ENCODE measurements at places on chromosomes 3 and 15. TPM values are rescaled to one million over a fixed set of nuclear protein-coding genes. Genes with fewer than 3 reads are reported as not detected.

- no peak for DNase-seq
Measured at GRCh38 chr3:196634829-196635228, 4.7 kb upstream of the NRROS start.

- DNase-seq, result no peak
Measured at GRCh38 chr3:122481390-122481789, 33.3 kb downstream of the KPNA1 start.

DNA sequence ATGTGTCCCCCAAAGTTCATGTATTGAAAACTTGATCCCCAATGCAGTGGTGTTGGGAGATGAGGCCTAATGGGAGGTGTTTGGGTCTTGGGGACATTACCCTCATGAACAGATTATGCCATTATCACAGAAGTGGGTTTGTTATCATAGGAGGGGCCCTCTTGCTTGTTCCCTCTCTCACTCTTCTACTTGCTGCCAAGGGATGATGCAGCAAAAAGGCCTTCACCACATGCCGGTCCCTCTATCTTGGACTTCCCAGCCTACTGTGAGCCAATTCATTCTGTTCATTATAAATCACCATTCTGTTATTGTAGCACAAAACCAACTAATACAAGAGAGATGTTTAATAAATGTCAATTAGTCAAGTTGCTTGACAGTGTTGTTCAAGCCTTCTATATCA, 47.2 kb downstream of the FAM227B start:
- no peak for DNase-seq

- DNase-seq, result peak; percentile 21
Measured at GRCh38 chr15:44593042-44593736, 56.2 kb downstream of the EIF3J start.

Gene GPR27
- not detected for total RNA-seq

Gene SRGAP3
- total RNA-seq, result 0.57 TPM

Gene GPR87
- 0.66 TPM for total RNA-seq

- DNase-seq, result peak; percentile 18
Measured at GRCh38 chr3:40608091-40608490, 83.3 kb downstream of the ZNF621 start.

- DNase-seq, result peak; percentile 30
Measured at GRCh38 chr3:193928354-193929209, 207.4 kb upstream of the HES1 start.

DNA sequence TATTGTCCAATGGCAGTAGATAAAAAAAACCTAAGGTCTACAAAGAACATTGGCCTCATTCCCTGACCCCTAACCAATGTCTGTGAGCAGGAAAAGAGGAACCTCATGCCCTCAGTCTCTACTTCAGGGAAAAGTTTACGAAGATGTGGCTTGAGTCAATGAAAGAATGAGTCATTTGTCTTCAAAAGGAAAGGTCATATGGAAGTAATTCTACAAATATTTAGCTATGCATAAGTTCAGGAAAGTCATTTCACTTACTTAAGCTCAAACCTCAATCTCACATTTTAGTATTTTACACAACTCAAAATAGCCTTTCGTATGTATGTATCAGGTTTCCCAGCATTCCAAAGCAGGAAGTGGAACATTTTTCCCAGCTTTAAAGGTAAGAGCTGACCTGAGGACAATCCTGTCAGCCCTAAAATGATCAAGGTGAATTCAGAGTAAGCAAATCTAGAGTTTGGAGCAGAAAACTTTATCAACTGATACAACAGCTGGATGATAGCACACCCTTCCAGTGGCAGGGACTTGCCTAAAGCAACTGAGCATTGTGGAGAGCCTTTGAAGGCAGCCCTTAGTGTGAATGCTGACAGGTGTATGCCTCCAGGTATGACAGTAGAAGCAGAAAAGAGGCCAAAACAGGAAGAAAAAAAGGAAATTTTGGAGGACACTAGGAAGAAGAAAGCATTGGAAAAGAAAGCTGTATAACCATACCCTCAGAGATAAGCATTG, 53.9 kb upstream of the ACKR4 start:
- DNase-seq, result peak; percentile 95

GRCh38 chr3:185916042-185916833, 21.6 kb downstream of the TRA2B start:
- no peak for DNase-seq

GRCh38 chr15:59918994-59919951, 84.8 kb upstream of the FOXB1 start:
- peak; percentile 87 for DNase-seq

DNA sequence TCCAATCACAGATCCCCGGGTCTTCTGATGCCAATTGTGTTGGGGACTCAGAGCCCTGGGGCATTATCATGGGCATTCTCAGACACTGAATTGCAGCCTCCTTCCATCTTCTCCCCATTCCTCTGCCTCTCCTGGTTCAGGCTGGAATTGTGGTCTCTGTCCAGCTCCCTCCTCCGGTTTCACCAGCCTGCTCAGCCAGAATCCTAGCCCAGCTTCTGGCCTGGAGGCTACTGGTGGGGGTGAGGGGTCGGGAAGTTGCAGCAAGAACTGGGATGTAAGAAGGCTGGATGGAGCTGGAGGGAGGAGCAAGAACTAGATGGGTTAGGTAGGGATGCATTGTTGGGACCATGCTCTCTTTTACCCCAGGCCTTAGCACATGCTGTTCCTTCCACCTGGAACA, 53.5 kb downstream of the TLE3 start:
- no peak for DNase-seq

Gene MAGI1
- total RNA-seq, result 2.8 TPM

Gene NMNAT3
- 3.2 TPM for total RNA-seq

- DNase-seq, result no peak
Measured at GRCh38 chr15:28998511-28998910, 112.7 kb downstream of the APBA2 start.

Gene ADGRG7
- total RNA-seq, result not detected

DNA sequence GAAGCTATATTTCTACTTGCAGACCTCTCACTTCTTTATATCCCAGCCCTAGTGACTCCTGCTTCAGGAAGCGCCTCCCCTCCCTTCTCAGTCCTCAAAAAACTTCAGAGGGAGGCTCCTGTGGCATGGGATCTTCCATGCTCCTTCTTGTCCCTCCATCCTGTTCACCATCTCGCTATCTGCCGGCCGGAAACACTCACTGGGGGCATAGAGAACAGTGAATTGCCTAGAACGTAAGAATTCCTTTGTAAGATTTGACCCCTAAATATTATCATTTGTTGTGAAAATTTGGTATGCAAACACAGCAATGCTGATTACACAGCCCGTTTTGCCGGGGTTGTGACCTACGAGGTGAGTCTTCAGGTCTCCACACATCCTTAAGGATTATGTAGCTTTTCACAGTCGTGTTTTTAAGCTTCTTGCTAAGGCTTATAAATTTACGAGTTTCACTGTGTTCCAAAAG, 218.7 kb upstream of the ATP10A start:
- no peak for DNase-seq

GRCh38 chr15:95734422-95735316, 595.8 kb upstream of the NR2F2 start:
- peak; percentile 61 for DNase-seq

Gene IQCF5
- not detected for total RNA-seq

Gene ASB7
- total RNA-seq, result 12.1 TPM

Gene CDHR4
- not detected for total RNA-seq

- DNase-seq, result peak; percentile 88
Measured at GRCh38 chr15:39239562-39239961, 341.3 kb upstream of the THBS1 start.

- DNase-seq, result no peak
Measured at GRCh38 chr3:141400073-141400971, 32.0 kb downstream of the ZBTB38 start.

DNA sequence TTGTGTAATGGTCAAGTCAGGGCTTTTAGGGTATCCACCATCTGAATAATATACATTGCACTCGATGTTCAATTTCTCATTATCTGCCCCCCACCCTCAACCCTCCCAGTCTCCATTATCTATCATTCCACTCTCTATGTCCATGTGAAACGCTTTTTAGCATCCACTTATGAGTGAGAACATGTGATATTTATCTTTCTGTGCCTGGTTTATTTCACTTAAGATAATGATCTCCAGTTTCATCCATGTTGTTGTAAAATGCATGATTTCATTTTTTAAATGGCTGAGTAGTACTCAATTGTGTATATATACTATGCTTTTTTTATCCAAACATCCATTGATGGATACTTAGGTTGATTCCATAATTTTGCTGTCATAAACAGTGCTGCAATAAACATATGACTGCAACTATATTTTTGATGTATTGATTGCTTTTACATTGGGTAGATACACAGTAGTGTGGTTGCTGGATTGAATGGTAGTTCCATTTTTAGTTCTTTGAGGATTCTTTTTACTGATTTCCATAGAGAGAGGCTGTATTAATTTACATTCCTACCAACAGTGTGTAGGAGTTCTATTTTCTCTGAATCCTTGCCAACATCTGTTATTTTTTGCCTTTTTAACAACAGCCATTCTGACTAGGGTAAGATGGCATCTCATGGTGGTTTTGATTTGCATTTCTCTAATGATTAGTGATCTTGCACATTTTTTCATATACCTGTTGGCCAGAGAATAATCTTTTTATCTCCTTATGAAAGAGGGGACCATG, 332.9 kb upstream of the TGFBR2 start:
- DNase-seq, result no peak

DNA sequence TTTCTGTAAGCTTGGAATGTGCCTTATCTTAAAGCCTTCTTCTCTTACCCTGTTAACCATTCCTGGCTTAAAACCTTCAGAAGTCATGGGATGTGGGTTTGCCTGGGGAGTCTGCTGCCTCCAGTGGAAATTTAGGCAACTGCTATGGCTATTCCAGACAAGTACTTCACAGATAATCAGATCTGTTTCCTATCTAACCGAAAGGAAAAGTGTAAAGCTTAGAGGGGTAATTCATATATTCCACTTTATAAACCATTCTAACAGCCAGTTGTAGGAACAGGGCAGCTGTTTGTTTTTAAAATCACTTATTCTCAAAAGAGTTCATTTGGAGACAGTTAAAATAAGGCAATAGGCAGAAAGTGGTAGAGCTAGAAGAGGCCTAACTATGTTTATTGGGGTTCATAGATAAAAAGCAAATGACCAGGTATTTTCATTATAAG, 219.9 kb downstream of the TCF12 start:
- DNase-seq, result peak; percentile 50

Gene CADPS
- 0.84 TPM for total RNA-seq

Gene CA12
- 6.1 TPM for total RNA-seq

Gene IGSF11
- not detected for total RNA-seq

DNA sequence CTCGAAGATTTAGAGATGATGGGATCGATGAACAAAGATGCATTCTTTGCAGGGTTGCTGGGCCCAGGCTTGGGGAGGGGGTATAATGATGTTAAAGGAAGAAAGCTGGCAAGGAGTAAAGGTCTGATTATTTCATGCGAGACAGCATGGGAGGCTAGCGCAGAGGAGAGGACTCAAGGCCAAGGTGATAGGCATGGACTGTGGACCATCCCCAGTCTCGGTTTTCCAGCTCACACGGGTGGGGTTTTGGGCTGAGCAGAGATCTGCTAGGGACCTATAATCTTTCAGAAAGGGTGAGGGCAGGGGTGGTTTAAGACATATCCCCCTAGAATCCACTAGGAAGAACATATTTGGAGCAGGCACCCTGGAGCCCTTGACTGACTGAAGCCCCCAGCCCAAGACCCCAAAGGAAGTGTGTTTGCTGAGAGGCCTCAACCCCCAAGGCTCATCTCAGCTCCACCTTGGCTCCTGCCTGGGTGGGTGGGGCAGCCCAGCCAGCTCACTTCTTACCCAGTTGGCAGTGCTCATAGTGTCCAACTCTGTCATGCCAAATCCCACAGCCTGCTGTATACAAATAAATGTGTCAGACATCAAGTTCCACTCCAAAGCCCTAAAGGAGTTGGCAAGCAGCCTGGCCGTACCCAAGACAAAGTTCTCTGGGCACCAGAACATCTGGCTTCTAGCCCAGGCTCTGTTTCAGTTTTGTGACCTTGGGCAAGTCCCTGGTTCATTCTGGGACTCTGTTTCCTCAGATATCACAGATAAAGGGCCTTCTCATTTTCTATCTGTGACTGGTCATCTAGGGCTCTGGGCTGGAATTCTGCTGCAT, 17.9 kb downstream of the ACSBG1 start:
- peak; percentile 98 for DNase-seq

DNA sequence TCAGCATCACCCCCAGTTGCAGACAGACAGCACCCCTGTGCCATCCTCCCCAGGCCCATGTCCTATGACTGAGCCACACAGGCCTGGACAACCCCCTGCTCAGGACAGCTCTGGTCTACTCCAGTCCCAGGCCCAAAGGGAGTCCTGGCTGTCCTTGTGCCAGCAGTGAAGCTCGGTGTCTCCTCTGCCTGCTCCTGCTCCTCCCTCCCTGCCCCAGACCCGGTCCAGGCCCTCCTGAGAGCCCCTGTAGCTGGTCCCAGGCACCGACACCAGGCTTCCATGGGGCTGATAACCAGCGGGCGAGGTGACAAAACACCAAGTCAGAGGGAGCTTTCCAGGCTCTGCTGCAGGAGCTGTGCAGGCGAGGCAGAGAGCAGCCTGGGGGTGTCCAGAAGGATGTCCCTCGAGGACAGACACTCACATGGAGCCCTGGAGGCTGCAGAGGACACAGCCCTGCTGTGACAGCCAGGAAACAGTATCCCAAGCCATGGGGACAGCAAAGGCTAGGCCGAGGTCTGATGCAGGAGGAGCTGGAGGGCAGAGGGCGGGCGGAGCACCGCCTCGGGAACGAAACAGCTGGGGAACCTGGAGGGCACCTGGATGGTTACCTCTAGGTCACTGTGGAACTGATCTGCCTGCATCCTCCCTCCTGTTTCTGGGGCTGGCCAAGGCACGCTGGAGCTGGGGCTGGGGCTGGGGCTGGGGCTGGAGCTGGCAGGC, 103.8 kb upstream of the PRR20G start:
- no peak for DNase-seq

GRCh38 chr3:191329654-191330529, at the start of gene UTS2B:
Gene UTS2B, minus strand, starts transcription at chr3:191330526. Its CDS starts 48,337 bp downstream, at chr3:191282189.
- peak; percentile 84 for DNase-seq

GRCh38 chr3:63726656-63727055, 74.2 kb downstream of the SNTN start:
- DNase-seq, result no peak

GRCh38 chr15:94253742-94254141, 22.4 kb downstream of the MCTP2 start:
- DNase-seq, result no peak

Gene SLC35A5
- total RNA-seq, result 81.3 TPM

Gene SNTN
- not detected for total RNA-seq

Gene TMEM212
- not detected for total RNA-seq

- no peak for DNase-seq
Measured at GRCh38 chr3:13121553-13122001, 48.3 kb upstream of the IQSEC1 start.

Gene TYRO3
- total RNA-seq, result 5.3 TPM

GRCh38 chr3:105365081-105365390, 1.7 kb upstream of the ALCAM start:
- DNase-seq, result peak; percentile 52

Gene FOXL2NB
- total RNA-seq, result 1.4 TPM

Gene MEGF11
- not detected for total RNA-seq

DNA sequence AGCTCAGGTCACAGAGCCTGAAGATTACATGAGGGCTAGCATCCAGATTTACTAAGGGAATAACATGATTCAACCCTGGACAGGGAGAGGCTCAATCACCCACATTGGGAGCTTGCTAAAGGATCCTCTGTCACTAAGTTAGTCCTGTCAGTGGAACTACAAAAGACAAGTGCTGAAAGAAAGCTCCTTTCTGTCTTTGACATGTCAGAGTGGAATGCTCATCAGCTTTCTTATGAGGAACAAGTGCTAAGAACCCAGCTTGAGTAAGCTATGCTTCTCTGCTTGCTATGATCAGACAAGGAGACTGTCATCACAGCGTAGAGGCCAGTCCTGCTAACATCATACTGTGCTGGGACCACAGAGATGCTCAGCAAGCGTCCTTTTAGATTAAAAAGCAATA, 74.5 kb downstream of the MB21D2 start:
- no peak for DNase-seq
